ENCODE measurements at places on chromosomes 12 and 14.

GRCh38 chr12:9741726-9742125, 8.8 kb upstream of the CLECL1 start:
- no peak for DNase-seq

- no peak for DNase-seq
Observed at GRCh38 chr14:28758885-28759652, 7.5 kb upstream of the FOXG1 start.

DNA sequence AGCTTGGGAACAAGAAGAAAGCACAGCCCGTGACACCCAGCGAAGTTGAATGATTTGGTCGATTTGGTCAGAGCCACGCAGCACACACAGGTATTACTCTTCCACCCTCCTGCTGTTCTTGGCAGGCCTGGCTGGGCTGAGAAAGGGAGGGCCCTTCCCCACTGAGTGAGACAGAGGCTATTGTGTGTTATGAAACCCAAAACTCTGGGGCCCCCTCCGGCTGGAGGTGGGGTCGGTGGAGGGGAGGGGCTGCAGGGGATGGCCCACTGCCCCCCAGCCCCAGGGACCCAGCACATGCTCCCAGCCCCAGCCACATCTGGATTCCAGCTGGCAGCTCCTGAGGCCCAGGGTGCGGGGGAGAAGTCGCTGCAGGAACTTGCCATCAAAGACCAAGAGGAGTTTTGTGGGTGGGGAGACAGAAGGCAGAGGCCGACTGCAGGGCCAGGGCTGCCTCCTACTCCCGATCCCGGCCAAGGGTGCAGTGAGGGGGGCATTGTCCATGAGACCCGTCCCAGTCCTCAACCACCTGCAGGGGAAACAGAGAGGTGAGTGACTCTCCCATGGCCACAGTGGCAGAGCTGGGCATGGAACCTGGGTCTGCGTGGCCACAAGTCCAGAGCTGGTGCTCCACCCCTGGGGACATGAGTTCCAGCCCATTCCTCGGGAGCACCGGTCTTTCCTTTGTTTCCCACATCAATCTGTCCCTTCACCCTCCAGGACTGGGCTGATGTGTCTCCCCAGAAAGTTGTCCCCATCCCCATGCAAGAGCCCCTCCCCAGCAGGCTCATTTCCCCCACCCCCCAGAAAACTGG, 8.7 kb downstream of the TMEM119 start:
- no peak for DNase-seq

GRCh38 chr12:96752211-96752610, 154.8 kb upstream of the NEDD1 start:
- no peak for DNase-seq

DNA sequence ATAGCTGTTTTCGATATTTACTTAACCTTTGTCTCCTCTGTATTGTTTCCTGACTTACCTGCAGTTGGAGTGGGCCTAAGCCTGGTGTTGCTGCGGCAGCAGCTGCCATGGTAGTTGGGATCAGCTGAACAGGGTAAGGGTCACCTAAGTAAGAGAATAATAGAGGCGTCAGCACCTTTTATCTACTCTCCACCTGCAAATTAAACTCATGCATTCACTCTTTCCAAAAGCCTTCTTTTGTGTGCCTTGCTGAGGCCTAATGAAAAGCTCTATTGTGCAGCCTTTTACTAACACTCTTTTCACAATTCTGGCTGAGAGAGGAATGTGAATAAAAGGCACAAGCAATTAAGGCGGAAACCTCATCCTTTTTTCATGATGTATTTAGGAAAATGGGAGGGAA, 308.7 kb downstream of the SOX5 start:
- peak; percentile 22 for DNase-seq

GRCh38 chr12:22283006-22283506, 51.5 kb downstream of the ST8SIA1 start:
- DNase-seq = no peak

GRCh38 chr12:94980577-94980976, 22.9 kb downstream of the NDUFA12 start:
- DNase-seq = no peak

DNA sequence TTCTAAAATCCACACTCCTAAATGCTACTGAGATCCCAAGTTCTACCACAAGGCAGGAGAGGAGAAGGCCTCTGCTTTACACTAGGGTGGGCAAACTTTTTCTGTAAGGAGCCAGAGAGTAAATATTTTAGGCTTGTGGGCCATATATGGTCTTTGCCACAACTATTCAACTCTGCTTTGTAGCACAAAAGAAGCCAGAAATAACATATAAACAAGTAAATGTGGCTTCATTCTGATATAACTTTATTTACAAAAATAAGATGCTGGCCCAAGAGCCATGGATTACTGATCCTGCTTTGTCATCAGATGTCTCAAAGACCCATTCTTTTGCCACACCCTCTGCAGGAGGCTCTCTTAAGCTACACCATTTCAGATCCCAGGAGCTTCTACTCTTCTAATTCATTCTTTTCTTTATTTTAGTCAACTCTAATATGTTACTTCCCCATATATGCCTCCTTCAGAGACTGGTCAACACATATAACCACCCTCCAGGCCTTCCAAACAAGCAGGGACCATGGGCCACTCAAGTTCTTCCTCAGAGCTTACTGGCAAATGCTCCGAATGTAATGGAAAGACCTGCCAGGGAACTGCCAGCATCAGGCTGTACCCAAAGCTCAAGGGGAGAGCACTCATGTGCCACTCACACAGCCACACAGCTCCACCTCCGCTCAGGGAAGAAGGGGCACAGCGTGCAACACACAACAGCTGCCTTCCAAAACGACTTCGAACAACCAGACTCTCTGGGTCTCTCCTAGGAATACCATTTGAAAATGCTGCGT, 15.6 kb downstream of the APPL2 start:
- no peak for DNase-seq

- DNase-seq = no peak
Observed at GRCh38 chr12:60231976-60232907, 636.4 kb downstream of the SLC16A7 start.

DNA sequence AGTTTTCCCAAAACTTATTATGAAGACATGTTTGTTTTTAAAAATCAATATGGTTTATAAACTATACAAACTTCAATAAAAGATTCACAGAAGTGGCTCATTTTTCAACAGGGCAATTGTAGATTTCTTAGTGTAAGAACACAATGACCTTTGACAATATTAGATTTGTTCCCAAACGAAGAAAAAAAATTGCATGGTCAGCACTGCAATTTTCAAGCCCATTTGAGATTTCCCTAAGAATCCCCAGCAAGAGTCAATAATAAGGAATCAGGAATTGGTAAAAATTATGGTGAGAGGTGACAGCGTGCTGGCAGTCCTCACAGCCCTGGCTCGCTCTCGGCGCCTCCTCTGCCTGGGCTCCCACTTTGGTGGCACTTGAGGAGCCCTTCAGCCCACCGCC, 145.8 kb downstream of the DERA start:
- DNase-seq = no peak

- DNase-seq = no peak
Observed at GRCh38 chr12:85448548-85449139, 168.6 kb downstream of the ALX1 start.

GRCh38 chr14:84108746-84109457, 1421.0 kb upstream of the FLRT2 start:
- DNase-seq = no peak

DNA sequence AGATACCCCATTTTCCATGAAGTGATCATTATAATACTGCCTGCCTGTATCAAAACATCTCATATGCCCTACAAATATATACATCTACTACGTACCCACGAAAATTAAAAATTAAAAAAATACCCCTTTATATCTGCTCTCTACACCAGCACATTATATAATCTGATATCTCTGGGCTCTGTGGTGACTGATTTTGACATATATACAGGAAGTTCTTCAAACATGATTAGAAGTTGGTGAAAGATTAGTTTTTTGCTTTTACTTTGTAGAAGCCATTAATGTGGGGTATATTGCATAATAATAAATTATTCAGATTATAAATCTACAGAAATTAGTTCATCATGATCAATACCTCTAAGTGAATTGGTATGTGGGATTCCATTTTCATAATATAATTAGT, 126.7 kb upstream of the MDM1 start:
- no peak for DNase-seq

DNA sequence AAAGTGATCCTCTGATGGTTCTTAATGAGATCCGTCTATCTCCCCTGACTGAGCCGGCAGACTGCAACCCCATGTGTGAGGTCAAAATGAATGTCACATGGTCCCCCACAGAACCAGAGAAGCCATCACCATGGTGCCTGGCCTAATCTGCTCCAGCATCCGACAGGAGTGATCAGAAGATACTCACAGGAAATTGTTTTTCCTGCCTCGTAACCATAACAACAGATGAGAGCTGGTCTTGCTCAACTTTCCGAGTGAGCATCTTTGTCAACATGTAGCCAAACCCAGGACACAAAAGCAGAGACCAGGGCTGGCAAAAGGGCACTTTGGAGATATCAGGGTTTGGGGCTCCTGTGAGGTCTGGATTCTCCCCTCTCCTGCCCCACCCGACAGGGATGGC, 72.1 kb upstream of the C14orf180 start:
- DNase-seq = no peak

GRCh38 chr14:103846543-103847450, 578 bp downstream of the PPP1R13B start:
- no peak for DNase-seq

DNA sequence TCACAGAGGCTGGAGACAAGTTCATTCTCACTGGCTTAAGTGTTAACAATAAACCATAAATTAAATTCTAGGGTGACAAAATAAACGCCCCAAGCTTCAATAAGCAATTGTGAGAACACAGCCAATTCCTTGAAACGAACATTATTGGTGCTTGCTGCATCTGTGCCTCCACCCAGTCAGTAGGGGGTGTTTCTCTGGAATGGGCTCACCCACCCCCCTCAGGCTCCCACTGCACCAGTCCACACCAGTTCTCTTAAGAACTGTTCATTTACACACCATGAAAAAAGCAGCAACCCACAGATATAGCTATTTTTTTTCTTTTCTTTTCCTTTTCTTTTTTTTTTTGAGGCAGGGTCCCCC, 34.7 kb downstream of the CDC42BPB start:
- no peak for DNase-seq

DNA sequence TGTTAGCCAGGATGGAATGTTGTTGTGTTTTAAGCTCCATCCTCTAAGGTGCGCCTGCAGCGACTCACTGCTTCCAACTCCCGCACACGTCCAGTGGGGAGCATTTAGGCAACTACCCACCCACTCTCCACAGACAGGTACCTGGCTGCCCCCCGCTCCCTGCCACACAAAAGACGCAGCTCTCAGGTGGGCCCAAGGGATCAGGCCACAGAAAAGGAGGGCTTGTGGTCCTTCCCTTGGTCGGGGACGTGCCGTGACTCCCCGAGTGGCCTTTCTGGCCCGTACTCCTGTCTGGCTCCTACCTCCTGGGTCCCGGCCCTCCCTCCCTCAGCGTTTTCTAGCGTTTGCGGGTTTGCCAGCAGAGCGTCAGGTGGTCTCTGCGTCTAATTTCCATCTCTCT, 16.2 kb downstream of the TEDC1 start:
- no peak for DNase-seq

DNA sequence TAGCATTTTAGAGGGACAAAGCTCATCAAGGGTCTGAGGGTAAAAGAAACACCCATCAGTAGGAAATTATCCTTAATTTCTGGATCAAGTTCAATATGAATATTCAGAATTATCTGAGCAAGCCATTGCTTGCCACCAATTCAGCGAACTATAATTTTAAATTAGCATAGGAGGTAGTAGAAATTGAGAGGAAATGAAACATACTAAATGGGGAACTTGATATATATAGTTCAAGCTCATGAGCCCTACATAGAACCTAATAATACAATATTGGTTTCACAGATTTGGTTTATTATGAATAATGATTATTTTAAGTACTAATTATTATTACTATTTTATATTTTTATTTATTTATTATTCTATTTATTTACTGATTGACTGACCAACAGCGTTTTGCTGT, 42.1 kb upstream of the GXYLT1 start:
- no peak for DNase-seq

- DNase-seq = no peak
Observed at GRCh38 chr12:116024769-116025168, 252.7 kb downstream of the MED13L start.

GRCh38 chr14:95098984-95099599, 58.2 kb downstream of the DICER1 start:
- DNase-seq = peak; percentile 33

- peak; percentile 98 for DNase-seq
Observed at GRCh38 chr12:53757101-53757770, 5.5 kb upstream of the CISTR start.

DNA sequence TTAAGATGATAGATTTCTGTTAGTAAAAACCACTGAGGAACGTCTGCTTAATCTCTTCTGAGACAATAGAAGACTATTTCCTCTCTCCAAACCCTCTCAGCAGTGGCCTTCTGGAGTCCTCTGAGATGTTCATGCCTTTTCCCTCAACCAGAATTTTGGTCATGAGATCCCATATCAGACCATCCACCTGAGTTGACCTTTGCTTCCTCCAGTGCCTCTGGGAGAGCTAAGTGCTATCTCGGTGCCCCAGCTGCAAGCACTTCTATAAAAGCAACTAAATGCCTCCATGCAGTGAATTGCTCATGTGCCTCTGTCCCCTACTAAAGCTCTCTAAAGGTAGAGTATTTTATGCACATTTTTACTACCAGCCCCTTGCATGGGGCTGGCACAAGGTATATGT, 172.8 kb upstream of the BCL2L14 start:
- DNase-seq = no peak

GRCh38 chr12:14948672-14949071, 10.3 kb upstream of the ERP27 start:
- DNase-seq = no peak

DNA sequence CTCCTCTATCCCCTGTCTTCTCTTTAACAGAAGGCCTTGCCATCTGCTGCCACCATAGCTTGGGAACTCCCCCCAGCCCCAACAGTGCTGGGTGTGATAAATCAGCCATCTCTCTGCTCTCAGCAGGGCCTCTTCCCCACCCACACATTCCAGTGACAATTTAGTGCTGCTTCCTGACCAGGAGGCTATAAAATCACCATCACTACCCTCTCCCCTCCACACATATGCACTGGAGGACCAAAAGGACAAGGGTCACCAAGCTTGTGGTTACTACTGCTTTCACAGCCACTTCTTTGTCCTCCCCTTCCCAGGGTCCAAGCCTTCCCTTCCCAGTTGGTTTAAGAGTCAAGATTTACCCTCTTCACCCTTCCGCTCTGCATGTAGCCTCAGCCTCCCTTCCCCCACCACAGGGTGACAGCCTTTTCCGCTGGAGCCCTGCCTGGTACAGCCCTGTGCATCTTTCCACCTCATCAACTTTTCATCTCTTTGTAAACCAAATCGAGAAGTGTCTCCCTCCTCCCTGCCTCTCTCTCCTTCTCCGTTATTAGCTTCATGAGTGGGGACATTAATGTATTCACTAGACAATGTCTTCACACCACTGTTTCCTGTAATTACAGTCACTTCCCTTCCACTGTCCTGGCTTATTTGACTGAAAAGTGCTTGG, 9.4 kb downstream of the PSMB5 start:
- no peak for DNase-seq

All from iPS DF 6.9 (cell line).